CD4-positive, alpha-beta T cell treated with Interleukin-15 for 4 hours (primary cell): ENCODE measurements at places on chromosomes 3 and 15.

- no peak for DNase-seq
These were observed 54.3 kb downstream of the HMG20A start for GRCh38 chr15:77475001-77475400.

GRCh38 chr3:107008213-107008612, 369.0 kb upstream of the CCDC54 start:
- no peak for DNase-seq

DNA sequence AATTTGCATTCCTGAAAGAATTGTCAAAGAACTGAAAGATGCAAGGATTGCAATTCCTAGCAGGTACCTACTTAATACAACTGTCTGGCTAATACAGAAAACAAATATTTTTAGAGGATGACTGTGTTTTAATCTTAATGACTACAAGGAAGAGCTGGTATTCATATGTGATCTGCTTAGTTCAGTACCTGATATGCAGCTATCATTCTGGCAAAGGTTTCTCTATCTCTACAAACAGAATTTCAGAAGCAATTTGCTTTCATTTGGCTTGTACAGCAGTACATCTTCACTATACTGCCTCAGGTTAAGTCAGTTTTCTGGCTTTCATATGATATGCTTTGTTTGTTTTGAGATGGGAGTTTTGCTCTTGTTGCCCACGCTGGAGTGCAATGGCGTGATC, 51.3 kb downstream of the TBL1XR1 start:
- no peak for DNase-seq

DNA sequence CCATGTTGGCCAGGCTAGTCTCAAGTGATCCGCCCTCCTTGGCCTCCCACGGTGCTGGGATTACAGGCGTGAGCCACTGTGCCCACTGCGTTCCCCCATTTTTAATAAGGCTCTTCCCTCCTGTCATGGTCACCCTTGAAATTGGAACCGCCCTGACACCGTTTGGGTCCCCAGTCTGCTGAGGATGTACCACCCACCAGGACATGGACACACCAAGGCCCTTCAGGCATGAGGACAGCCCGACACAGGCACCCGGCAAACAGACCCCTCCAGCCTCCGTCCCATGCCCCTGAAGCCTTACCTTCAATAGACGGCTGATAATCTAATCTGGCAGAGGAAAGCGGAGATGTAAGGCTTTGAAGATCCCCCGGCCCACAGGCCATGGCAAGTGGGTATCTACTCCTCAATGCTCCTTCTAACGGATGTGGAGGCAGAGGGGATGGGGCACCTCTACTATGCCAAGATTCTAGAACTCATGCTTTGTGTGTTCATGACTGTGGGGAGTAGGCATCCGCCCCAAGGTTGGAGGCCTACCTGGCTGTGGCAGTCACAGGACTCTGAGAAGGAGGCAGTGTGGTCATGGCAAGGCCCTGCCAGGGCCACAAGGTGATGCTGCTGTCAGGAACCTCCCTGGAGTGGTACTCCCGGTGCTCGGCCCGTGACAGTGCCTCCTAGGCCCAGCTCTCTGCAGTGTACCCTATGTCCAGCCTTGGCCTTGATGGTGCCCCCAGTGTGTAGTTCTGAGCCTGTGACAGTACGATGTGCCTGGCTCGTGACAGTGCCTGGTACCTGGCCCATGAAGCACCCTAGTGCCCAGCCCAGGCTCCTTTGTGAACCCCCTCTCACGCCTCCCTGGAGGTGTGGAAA, 18.6 kb upstream of the PRSS50 start:
- DNase-seq = no peak

- DNase-seq = no peak
These were observed 314.3 kb upstream of the RASGRP1 start for GRCh38 chr15:38878926-38879325.

GRCh38 chr3:160678292-160678842, 1.4 kb downstream of the ARL14 start:
- no peak for DNase-seq

GRCh38 chr3:14162178-14162577, 16.2 kb downstream of the XPC start:
- DNase-seq = no peak

- DNase-seq = no peak
These were observed 126.2 kb upstream of the PTX3 start for GRCh38 chr3:157310329-157311052.

- DNase-seq = no peak
These were observed 80.0 kb downstream of the THSD4 start for GRCh38 chr15:71195242-71195641.

DNA sequence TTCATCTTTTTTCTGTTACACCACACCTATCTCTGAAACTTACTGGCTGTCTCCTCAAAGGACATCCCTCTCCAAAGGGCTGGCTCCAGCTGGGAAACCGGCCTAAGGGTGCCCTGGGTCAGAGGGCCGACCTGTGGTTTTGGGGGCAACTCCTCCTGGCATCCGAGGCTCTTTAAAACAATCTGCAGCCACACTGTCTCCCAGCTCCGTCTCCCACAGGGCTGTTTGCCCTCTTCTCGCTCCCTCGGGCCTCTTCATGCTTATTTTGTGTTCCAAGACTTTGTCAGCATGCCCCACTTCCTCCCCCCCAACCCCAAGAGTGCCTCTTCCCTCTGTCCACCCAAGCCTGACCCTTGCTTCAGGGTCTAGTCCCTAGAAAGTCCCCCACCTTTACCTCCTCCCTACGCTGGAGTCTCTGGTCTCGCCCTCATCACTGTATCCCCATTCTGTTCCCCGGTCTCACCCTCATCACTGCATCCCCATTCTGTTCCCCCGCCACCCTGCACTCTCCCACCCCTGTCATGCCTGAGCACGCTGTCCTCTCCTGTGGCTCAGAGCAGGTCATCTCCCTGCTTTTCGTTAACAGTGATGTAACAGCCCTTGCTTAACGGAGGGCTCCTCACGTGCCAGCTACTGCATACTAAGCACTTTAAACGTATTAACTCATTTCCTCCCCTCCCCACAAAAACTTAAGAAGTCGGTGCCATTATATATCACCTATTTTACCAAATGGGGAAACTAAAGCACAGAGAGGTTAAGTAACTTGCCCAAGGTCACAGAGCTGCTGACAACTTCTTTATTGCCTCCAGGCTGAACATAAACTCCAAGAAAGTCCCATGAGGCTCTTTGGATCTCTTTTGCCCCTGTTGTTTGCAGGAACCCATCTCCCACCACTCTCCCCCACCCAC, 1.1 kb upstream of the CSK start:
- DNase-seq = peak; percentile 67

DNA sequence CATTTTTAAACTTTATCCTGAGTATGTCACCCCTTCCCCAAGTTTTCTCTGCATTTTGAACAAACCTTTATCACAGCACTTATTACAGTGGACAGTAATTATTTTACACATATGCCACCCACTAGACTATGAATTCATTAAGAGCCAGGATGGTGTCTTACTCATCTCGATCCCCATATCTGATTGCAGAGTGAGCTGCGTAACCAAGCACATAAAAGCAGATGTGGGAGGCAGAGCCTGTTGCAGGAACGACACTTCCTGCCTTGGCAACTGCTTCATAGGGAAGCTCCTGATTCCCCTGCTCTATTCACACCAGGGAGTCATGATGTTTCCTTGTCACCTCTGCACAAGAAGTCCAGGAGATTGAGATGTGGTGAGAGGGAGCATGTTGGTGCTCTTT, 91.1 kb downstream of the MINAR1 start:
- no peak for DNase-seq

DNA sequence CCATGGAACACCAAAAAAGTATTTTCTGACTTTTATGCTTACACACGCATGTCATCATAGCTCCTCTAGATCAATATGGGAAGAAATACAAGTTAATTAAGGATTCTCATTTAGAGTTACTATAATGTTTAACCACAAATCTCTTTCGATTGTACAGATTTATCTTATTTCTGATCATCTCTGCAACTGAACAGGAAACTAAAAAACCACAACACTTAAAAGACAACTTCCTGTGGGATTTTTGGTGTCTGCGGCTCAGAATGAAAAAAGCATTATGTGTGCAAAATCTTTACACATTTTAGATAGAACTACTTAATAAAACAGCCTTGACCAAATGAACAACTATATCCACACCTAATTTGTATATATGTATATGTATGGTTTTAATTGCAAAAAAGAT, 3.0 kb upstream of the TJP1 start:
- DNase-seq = peak; percentile 22

- DNase-seq = no peak
These were observed 251.4 kb upstream of the TGFBR2 start for GRCh38 chr3:30354972-30355371.

DNA sequence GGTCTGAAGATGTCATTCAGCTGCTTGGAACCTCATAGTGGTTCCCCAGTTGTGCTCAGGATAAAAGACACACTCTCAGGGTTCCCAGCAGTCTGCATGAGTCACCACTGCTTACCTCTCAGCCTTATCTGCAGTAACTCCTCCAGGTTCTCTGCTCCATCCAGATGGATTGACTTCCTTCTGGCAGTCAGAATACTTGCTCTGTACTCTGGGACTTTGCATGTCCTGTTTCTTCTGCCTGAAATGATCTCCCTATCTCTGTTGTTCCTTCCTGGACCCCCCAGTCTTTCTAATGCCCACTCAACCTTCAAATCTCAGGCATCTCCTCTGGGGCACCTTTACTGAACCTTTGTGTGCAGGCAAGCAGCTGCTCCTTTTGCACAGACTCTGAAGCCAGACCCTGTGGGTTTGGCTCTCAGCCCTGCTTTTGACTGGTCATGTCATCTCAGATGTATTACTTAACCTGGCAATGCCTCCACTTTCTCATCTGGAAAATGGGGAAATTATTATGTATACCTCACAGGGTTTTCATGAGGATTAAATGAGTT, 38.4 kb downstream of the ITPR1 start:
- no peak for DNase-seq

- DNase-seq = no peak
These were observed 249.7 kb upstream of the CNTN4 start for GRCh38 chr3:1848935-1849334.

DNA sequence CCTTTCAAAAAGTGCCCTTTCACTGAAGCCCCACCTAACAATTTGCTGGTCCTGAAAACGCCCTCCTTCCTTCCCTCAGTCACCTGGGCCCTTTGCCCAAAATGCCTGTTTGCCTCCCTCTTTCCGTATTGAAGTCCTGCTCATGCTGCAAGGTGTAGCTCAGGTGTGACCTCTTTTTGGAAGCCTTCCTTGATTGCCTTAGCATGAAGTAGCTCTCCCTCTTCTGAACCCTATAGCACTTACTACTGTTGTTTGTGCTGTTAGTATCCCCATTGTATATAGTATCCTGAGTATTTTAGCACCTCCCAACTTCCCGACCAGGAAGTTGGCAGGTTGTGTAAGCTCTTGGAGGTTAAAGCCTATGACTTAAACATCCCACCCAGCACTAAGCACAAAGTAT, 1.7 kb downstream of the PLS1 start:
- no peak for DNase-seq

DNA sequence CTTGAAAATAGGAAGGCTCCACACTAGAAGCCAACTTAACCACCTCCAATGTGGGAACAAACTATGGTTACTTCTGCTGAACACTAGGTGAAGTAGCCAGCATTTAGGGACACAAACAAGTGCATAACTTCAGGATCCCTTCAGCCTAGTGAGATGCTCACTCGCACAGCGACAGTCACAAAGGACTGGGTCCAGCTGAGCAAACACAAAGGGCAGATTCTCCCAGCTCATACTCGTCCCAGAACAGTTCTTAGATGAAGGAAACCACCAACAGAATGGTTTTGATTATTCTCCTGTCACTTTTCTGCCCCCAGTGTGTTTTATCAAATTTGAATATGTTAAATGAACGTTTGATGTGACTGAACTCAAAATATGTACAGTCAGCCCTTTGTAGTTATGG, 201.6 kb downstream of the KCNAB1 start:
- DNase-seq = no peak

- no peak for DNase-seq
These were observed 579.5 kb downstream of the PDCD6IP start for GRCh38 chr3:34377961-34378360.

DNA sequence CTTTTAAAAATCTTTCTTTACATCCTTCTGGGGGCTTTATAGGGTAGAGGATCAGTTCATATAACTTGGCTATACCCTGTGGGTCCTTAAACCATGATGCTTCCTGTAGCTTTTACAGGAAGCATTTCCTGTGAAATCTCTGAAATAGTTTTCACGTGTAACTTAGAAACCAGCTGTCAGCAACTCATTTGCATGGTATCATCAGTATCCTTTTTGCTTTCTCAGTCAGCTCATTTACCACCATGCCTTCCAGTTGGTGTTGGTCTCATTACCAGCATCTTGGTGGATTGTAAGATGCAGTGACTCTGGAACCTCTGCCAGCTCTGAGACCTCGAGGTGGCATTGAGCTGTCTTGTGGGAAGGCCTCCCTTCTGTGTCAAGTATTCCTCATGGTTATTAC, 96.7 kb upstream of the MYZAP start:
- DNase-seq = no peak

DNA sequence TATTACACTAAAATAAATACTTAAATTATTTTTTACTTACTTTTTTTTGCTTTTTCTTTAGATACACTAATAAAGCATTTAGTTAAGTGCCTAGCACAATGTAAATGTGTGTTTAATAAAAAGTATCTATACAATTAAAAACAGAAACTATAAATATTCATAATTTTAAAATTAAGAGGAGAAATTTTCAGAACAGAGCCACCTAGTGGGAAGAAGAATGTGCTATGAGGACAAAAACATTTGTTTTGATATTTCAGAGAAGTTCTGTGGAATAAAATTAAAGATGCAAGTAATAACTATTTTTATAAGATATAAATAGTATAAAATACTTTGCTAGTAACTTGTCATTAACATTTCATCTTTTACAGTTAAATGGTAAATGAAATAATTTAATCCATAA, 33.6 kb upstream of the PLSCR5 start:
- no peak for DNase-seq

- DNase-seq = no peak
These were observed 74.8 kb downstream of the ADAMTS9 start for GRCh38 chr3:64612916-64613526.

- DNase-seq = no peak
These were observed 18.4 kb upstream of the KLF13 start for GRCh38 chr15:31308185-31308639.

GRCh38 chr15:25403771-25404170, 35.1 kb downstream of the UBE3A start:
- no peak for DNase-seq

GRCh38 chr3:76096036-76096435, 310.7 kb upstream of the ZNF717 start:
- DNase-seq = no peak

DNA sequence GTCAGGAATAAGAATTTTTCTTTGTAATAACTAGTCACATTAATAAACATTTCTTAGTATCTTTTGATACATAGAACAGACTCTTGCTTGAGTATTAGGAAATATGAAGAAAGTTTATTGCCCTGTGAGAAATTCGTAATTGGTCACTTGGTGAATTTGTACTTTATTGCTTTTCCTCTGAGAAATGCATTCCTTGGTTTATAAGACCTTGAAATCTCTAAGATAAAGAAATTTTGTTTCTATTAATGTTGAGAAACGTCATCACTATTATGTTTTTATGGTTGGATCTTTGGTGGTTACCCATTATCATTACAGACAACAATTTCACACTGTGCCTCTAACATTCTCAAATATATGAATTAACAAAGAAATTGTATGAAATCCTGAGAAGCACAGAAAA, 652.0 kb upstream of the NECTIN3 start:
- DNase-seq = no peak

GRCh38 chr15:33515121-33515520, 204.4 kb downstream of the RYR3 start:
- no peak for DNase-seq

GRCh38 chr3:185846037-185846436, 21.2 kb upstream of the IGF2BP2 start:
- DNase-seq = no peak

- no peak for DNase-seq
These were observed 29.2 kb downstream of the TMOD2 start for GRCh38 chr15:51780636-51781035.

- DNase-seq = peak; percentile 19
These were observed 453.7 kb downstream of the FOXP1 start for GRCh38 chr3:71129611-71130431.
